ENCODE measurements at places on chromosomes 5 and 9.
A peak's percentile ranks its signal among the peaks of the same experiment; 100 is the strongest.

DNA sequence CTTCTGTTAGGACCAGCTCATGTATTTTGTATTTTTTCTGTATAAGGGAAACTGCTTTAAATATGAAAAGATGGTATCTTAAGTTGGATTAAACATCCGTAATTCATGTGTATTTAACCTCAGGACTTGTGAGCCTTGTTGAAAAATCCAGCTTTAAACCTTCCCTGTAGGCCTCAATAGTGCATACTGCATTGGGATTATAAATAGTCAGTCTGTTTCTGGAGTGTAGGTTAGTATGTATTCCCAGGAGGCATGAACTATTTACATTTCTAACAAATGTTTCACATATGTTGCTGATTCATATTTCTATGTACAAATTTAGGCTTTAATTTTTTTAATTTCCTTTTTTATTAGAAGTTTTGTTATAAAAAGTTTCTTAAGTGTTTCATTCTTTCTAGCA, 137.9 kb upstream of the GRHPR start:
- DNase-seq, result no peak

DNA sequence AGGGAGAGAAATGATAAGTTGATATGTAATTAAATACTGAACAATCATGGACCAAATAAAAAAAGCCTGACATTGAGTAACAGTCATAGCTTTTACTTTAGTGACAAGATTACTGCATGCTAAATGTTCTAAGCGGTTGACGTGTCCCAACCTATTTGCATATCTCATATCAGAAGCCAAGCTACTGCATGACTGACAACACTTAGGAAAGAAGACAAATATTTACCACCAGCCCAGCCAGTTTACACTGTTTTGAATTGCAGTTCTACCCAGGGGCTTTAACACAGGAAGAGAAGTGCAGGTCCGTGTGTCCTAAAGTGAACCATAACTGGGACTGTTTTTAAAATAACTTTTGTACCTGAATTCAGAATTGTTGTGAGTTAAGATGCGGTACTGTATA, 219.9 kb downstream of the PRDM9 start:
- DNase-seq, result no peak

- no peak for DNase-seq
Observed at GRCh38 chr5:29037716-29038115, 1999.3 kb upstream of the CDH9 start.

DNA sequence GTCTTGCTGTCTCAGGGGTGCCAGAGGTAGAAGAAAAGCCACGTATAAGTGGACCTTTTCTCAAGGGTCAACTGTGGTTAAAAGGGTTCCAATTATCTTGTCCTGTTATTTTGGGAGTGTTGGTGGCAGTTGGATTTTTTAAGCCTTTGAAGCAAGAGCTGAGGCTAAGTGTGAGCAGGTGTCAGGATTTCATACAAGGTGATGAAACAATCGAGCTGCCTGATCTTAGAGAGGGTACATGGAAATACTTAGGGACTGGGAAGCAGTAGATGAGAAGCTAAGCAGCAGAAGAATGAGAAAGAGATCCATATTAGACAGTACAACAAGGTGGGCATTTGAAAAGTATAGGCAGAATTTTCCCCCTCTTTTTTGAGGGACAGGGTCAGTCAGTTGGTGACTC, 23.6 kb downstream of the FOCAD start:
- DNase-seq, result no peak

- DNase-seq, result no peak
Observed at GRCh38 chr5:7517006-7517405, 121.1 kb downstream of the ADCY2 start.

GRCh38 chr5:148467958-148468357, 84.2 kb downstream of the FBXO38 start:
- DNase-seq, result no peak

- no peak for DNase-seq
Observed at GRCh38 chr5:158877706-158878105, 222.0 kb downstream of the EBF1 start.

DNA sequence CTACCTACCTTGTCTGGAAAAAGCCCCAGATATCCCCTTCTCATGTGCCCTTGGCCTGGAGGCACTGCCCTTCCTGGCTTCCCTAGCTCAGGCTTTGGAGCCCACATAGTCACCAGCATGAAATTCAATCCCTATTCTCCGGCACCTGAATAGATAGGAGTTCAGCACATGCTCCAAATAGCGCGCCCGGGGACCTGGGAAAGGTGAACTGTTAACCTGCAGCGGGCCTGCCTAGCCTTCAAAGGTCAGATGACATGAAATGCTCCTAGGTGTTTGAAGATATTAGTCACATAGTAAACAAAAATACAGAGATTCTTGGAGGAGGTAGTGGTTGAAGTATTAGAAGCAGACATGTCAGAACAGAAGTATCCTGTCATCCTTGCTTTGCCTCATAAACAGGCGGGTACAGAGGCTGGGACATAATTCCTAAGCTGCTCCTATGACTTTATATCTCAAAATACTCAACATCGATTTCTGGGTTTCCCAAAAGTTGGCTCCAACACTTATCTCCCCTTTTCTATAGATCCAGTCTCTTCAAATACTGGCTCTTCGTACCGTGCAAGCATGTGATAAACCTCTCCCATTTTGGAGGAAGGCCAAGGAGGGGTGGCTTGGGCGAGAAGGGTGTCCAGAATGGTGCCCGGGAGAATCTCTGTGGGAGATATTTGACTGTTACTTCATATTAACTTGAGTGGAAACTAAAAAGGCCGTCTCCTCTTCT, 88.0 kb upstream of the ANKH start:
- DNase-seq, result no peak

- peak; percentile 72 for DNase-seq
Observed at GRCh38 chr5:6786786-6787495, 73.7 kb downstream of the TENT4A start.

GRCh38 chr5:153489611-153490010, 859 bp upstream of the GRIA1 start:
- no peak for DNase-seq

- DNase-seq, result no peak
Observed at GRCh38 chr5:11785771-11786352, 118.4 kb downstream of the CTNND2 start.

DNA sequence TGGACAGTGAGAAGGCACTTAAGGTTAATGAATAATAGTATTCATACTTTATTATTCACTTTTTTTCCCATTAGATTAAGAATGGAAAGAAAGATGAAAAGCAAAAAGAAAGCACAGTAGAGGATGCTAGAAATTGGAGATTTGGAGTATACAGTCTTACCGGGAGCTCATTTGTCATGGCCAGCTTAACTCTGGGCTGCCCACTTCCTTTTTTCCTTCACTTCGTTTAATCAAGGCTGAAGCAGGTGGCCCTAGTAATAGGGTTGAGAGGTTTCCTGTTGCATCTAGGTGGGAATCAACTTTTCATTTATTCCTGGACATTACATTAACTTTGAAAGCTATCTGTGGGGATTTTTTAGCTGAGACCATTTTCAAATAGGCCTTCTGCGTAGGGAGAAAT, 57.0 kb upstream of the MEGF10 start:
- no peak for DNase-seq

DNA sequence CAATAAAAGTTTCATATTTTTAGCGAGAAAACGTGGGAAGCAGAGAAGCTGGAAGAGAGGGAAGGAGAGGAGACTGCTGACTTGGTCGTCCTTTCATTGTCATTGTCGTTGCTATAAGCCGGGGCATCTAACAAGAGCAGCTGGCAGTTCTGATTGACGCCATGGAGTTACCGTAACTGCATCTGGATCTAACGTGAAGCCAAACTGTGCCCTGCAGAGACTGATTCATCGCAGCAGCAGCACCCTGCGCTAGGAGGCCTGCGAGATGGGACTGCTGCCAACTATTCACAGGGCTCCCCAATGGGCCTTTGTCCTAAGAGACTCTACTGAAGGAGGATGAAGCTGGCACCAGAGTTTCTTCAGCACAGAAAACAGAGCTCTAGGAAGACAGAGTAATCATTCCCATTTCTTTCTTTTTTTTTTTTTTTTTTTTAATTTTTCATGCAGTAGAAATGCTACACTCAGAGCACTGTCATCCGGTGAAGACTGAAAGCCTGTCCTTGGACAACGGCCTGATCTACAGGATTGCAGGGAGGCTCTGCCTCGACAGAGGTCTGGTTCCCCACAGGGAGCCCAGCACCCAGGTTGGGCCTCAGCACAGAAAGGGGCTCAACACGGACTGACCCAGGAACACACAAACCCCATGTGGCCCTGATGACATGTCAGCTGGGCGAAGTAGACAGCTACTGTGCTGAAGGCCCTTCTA, 47.8 kb downstream of the RETREG1 start:
- DNase-seq, result no peak

GRCh38 chr5:159082474-159082873, 17.2 kb downstream of the EBF1 start:
- DNase-seq, result no peak

GRCh38 chr5:69030358-69031062, 63.3 kb upstream of the SLC30A5 start:
- no peak for DNase-seq

DNA sequence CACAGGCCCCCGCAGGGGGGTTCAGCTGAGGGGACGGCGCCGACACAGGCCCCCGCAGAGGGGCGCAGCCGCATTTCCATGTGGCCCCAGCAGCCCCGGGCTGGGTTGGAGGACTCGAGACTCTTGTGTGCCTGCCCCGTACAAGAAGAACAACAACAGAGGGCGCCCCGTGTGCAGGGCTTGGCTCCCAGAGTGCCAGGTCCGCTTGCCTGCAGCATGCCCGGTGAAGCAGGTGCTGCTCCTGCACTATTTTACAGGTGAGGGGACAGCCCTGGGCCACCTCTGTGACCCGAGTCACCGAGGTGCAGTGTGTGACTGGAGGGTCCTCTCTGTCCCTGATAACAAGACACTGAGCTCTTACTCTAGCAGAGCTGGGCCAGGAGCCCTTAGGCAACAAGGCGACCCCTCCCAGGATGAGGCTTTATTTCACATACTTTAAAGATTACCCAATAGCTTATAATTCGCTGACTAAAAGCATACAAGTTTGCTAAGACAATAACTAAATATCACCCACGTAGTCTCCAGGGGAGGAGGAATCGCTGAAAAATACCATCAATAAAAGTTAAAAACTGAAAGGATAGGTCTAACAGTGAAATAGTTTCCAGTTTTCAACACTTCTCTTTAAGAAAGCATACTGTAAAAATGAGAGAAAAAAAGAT, 41.7 kb upstream of the SLC9A3 start:
- DNase-seq, result no peak

- no peak for DNase-seq
Observed at GRCh38 chr5:120454094-120454798, 9.9 kb upstream of the PRR16 start.

- no peak for DNase-seq
Observed at GRCh38 chr5:60356745-60357144, 343.2 kb downstream of the DEPDC1B start.

- DNase-seq, result no peak
Observed at GRCh38 chr9:93911801-93912554, 43.2 kb downstream of the BARX1 start.

DNA sequence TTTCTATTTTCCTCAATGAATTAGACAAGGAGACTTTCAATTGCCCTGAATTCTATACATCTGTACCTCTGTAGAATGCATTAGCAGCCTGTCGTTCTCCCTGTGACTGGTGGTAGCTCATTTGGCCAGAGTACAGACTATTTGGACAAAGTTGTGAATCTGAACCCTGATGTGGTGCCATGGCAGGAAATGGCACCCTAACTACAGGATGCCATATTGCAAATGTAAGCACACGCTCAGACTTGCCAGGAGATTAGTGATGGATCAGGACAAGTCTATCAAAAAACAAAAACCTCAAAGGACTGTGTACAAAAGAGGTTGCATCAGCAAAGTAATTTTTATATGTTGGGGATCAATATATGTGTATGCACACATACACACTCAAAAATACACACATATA, 58.3 kb downstream of the SVEP1 start:
- no peak for DNase-seq
